ENCODE measurements at places on chromosomes 7 and 10. TPM values are rescaled to one million over a fixed set of nuclear protein-coding genes. Genes with fewer than 3 reads are reported as not detected.

DNA sequence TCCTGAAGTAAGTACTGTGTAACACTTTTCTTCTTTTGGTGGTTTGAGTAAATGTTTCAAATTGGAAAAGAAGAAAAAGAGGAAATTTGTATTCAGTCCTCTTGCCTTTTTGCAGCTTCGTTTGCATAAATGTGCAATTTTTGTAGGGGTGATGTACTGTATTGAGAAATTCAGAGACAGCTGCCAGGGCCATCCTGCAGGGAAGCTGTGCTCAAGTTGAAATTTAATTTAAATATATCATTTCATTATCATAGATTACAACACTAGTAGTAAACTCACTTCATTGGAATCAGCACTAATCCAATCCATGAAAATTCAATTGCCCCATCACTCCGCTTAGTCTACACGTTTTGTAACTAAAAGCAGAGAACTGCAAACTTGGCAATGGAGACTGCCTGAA lies 415.4 kb downstream of the DNAJB9 start:
- DNase-seq = no peak

Gene ZNF786
- total RNA-seq = 19.0 TPM

Gene ZNF800
- 29.4 TPM for total RNA-seq

Gene PARD3
- 35.2 TPM for total RNA-seq

- no peak for DNase-seq
Observed at GRCh38 chr7:5439209-5439571, 15.6 kb upstream of the TNRC18 start.

Gene AS3MT
- 1.4 TPM for total RNA-seq

- no peak for DNase-seq
Observed at GRCh38 chr10:12950583-12951128, 50.9 kb downstream of the CCDC3 start.

Gene ZWINT
- 36.7 TPM for total RNA-seq

Gene GIMAP6
- 47.7 TPM for total RNA-seq

DNA sequence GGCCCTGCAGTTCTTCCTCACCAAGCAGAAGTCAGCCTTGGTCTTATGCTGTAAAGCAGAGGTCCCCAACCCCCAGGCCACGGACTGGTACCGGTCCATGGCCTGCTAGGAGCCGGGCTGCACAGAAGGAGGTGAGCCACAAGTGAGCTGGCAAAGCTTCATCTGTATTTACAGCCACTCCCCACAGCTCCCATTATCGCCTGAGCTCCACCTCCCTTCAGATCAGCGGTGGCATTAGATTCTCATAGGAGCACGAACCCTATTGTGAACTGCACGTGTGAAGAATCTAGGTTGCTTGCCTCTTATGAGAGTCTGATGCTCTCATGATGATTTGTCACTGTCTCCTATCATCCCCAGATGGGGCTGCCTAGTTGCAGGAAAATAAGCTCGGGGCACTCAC lies 87.6 kb upstream of the NEBL start:
- no peak for DNase-seq
